ENCODE measurements at places on chromosomes 6 and 20.

DNA sequence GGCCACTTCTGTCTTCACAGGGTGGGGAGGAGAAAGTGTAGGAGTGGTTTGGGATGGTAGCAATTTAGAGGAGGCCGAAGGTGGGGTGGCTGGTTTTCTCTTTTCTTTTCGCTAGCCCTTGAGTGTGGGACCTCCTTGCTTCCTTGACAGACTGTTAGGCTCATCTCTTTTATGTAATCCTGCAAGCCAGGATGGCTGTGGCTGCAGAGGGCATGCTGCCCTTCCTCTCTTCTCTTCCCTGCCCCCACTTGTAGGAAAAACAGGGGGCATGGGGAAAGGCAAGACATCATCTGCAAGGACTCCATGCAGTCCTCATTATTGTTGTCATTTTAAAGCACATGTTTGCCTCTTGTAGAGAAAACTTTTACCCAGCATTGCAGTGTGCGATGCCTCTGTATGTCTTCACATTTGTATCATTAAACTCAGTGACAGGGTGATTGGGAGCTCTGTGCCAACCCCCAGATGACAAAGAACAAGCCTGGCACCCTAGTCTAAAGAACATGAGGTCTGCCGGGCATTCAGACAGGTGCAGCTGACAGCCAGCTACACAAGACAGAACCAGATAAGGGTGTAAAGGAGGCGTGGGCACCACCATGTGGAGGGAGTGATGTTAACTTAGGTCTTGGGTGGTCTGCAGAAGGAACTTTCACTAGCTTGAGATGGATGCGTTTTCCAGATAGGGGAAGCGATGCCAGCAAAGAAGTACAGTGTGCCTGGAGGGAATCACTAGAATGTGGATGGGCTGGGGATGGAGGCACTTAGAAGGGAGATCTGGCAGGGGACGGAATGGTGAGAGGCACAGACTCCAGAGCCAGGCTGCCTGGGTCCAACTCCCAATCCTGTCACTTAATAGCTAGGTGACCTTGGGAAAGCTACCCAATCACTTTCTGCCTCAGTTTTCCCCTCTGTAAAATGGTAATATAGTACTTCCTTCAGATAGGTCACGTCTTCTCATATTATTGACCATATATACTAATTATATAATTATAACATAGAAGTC lies 207.6 kb downstream of the TBC1D7 start:
- no peak for DNase-seq

DNA sequence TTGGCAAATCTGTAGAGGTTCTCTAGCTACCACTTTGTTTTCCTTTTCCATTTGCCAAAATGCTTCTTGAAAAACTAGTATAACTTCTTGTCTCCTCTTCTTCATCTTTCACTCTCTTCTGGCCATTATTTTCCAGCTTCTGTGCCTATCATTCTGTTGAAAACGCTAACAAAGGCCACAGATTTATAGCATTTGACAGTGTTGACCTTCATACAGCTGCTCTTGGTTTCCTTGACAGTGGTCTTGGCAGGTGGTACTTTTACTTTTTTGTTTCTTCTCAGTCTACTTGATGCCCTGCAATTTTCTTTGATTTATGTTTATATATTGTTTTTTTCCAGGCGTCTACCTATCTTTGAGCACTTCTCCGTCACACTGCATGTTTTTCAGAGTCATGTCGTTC lies 23.7 kb downstream of the TRMT11 start:
- no peak for DNase-seq

- no peak for DNase-seq
Measured at GRCh38 chr20:56417911-56418310, 5.9 kb downstream of the CASS4 start.

DNA sequence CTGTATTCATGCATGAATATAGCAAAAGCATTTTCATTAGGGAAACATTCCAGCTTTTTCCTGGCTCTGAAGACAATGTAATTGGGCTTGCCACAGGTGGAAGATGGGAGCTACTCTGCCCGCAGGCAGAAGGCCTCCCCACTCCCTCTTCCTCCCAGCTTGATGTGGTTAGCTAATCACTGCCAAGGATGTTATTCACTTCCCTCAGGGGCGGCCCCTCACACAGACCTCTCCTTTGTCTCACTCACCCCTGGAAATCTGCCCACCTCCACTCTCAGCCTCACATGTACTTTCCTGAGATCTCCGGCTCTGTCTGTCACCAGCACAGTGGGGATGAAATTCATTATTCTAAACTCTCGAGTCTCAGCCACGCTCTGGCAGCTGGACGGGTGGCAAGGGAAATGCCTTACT lies 100.7 kb downstream of the ANKRD60 start:
- DNase-seq = peak; percentile 68

All from suprapubic skin (tissue), 4 donors.